ENCODE measurements at places on chromosomes 2 and 18. TPM values are rescaled to one million over a fixed set of nuclear protein-coding genes. Genes with fewer than 3 reads are reported as not detected.

The SLC35F5 gene
- 23.1 TPM for polyA plus RNA-seq

The GPR39 gene
- not detected for polyA plus RNA-seq

The SLC23A3 gene
- polyA plus RNA-seq: 0.25 TPM

The HES6 gene
- 35.7 TPM for polyA plus RNA-seq

The EMILIN1 gene
- 7.3 TPM for polyA plus RNA-seq

The NIF3L1 gene
- polyA plus RNA-seq: 21.2 TPM

The CIDEA gene
- 2.7 TPM for polyA plus RNA-seq

The DSG2 gene
- polyA plus RNA-seq: 0.93 TPM

The UGT1A7 gene
- not detected for polyA plus RNA-seq

The TXNDC2 gene
- not detected for polyA plus RNA-seq

DNA sequence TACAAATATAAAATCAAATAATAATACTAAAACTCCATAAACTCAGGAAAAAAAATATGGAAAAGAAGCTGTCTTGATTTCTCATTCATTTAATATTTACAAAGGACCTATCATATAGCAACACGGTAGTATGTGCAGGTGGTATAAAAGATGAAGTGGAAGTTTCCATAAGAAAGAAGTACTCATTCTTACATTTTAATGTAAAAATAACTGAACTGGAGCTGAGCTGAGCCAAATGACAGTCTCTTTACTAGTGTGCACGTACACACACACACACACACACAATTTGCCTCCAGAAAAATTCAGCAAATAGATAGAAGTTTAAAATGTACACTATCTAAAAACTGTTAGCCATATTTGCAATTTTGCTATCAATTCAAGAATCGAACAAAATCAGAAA lies 54.1 kb downstream of the ASXL2 start:
- no peak for DNase-seq

GRCh38 chr2:18959952-18960717 lies 370.8 kb upstream of the NT5C1B start:
- no peak for DNase-seq

- no peak for DNase-seq
Measured at GRCh38 chr2:18799397-18799796, 210.0 kb upstream of the NT5C1B start.

DNA sequence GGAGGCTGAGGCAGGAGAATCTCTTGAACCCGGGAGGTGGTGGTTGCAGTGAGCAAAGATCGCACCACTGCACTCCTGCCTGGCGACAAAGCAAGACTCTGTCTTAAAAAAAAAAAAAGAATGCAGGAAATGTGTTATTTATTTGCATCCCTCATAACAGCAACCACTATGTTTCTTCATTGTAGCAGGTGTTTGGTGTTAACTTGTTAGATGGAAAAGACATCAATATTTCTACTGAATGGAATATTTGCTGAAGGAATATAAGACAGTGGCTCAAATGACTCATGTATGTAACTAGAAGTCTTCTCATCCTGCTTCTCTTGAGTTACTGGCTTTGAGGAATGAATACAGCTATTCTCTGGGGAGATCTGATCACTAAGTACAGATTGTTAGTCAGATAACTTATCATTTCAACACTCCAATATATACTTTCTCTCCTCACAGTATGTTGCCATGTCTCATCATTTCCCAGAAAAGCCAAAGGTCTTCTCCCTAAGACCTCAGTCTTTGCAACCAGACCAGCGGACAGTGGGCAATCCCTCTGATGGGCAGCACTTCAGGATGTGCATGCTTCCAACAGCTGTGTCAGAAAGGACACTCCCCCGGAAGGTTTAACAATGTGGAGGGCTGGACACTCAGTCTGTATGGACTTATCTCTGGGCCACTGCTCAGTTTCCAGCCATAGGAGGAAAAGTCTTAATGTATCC lies 104.4 kb upstream of the STK17B start:
- DNase-seq: no peak

DNA sequence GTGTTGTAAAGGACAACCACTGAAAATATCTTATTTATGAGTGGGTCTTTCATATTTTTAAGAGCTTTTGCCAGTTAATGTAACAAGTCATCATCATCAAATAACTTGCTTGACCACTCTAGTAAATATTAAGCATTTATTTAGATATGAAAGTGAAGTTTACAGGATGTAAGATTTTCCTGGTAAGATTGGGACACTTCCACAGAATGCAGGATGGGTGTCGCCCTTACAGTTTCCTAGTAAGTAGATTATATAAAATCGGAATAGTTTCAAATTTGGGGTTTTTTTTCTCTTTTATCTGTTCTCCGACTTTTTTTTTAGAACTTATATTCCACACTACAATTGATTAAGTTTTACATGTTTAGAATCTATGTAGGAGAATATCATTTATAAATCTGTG lies 14.8 kb upstream of the SLC40A1 start:
- DNase-seq: no peak

DNA sequence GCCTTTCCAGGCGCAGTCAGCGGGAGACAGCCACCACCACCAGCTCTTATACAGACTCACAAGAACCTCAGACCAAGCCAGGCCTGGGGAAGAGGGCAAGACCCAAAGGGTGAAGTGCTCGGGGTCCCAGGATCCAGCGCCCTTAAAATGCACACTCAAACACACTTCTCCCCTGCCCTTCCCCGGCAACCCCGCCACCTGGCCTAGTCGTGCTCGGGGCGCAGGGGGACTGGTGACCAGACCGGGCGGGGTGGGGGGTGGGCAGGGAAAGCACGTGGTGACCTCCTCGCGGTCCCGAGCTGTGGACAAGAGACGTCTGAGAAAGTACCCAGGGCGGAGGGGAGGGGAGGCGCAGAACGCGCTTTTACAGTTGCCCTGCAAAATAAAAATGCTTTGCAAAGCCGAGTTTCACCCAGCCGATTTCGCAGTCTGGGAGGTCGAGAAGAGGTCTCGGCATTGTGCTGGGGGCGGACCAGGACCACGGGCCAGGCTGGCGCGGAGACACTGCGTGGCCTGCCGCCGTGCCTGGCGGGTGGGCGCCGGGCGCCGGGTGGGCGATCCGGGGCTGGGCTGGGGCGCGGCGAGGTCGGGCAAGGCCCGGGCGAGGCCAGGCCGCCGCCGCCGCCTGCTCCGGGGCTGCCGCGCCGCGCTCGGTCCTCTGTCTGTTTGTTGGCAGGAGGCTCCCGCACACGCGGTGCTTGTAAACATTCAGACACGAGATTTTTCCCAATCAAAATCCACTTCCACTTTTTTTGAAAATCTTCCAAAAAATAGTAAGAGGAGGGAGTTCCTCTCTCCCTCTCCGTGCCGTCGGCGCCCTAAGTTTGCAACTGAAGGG lies 2.0 kb downstream of the BCL11A start:
- DNase-seq: no peak

- no peak for DNase-seq
Measured at GRCh38 chr2:29481313-29481712, 366.1 kb downstream of the CLIP4 start.

GRCh38 chr2:238290091-238290509 lies 1.7 kb upstream of the PER2 start:
- DNase-seq: no peak

DNA sequence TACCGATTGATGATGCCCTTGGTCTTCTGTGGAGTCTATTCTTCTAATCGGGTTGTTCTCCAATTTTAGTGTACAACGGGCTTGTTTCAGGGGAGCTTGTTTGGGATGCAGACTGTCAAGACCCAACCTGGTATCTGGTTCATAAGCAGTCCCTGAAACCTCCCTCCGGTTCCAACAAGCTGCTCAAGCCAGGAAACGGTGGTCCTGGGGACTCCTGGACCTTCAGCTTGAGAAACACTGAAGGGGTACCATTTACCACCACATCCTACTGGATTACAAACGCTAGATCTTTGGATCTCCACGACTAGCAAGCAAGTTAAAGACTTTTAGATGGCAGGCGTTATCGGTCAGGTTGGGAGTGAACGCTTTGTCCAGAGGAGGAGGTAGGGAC lies 2.0 kb downstream of the BCL2 start:
- no peak for DNase-seq

DNA sequence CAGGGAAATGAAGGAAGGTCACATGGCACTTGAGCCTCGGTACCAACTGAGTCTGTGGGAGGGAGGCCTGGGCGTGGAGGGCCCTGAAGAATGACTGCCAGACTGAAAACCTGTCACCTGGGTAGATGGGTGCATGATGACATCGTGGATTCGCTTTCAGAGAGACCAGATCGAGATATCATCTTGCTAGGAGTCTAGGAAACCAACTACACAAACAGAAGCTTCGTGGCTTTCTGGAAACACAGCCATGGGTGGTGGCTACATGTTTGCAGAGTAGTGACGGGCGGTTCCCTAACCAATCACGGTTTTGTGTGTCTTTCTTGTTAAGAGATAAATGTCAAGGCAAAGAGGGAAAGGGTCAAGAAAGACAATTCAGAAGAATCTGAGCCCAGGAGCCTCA lies 155.0 kb downstream of the EIPR1 start:
- DNase-seq: no peak

DNA sequence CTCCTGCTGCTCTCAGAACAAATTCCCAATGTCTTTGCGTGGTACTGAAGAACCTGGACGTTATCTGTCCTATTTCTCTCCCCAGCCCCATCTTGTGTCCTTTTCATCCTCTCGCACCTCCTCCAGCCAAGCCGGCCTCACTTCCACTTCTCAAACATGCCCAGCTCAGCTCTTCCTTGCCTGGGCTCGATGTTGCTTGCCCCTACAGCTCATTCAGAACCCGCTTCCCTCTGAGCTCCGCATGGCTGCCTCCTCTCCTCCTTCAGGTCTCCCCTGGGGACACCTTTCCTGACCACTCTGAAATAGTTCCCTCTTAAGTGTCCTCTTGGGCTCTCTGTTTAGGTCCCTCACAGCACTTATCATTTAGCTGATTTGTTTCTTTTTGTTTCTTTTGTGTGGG lies 6.7 kb upstream of the SMARCAL1 start:
- no peak for DNase-seq

- no peak for DNase-seq
Measured at GRCh38 chr2:205726506-205726905, 44.2 kb downstream of the NRP2 start.

GRCh38 chr18:12656605-12656937 lies 1.3 kb downstream of the SPIRE1 start:
- DNase-seq: no peak

DNA sequence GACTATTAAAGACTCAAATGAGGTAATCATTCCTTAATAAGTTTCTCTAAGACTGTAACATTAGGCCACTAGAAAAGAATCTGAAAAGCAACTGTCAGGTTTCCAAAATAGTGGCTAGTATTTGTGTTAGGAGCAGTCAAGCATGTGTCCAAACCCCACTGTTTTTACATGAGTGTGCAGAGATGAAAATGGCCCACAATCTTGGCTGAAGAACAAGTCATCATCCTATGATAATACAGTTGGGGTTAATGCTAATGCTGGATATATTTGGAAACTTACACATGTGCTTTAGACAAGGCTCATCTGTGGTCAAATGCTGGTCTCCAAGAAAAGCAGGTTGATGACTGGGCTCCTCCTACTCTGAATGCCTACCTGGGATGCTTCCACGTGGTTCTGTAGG lies 73.6 kb downstream of the MAIP1 start:
- DNase-seq: no peak

DNA sequence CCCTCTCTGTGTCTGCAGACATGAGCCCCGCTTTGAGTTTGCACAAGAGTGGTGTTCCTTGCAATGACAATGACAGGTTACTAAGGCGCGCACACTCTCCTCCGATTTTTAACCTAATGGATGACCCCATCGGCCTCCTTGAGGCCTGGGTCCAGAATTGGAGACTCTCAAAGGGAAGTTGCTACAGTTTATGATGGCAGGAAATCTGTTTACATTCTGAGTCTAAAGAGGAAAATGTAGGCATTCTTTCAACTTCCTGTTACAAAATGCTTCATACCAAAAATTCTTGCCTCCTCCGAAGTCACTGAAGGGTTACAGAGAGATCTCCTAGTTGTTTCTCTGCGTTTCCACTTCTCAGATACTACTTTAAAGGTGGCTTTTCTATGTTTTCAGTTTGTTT lies 225.3 kb upstream of the AGAP1 start:
- DNase-seq: no peak

DNA sequence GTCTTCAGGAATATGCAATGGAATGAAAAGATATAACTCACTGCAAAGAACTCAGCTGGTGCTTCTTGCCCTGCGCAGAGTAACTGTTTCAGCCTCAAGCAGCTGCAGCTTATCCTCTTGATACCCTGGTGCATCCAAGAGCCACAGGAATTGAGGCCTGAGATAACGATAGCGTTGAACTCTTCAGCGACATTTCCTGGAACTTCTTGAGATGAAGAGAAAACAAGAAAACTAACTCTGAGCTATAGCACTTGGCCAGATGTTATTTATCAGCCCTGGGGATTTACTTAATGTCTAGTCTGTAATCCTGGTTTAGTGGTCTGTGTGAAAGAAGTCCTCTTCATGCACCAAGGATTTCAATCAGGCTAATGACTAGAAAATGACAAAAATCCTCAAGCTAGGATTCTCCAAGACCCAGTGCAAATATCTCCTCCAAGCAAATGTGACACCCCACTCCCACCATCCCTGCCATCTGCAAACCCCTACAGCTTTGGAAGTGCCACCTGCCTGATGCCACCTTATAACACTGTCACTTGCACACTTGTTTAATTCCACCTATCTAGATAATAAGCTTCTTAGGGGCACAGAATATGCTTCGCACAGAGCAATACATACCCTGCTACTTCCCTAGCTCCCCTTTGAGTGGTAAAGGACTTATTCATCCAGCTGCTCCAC lies 40.6 kb downstream of the EHD3 start:
- no peak for DNase-seq

DNA sequence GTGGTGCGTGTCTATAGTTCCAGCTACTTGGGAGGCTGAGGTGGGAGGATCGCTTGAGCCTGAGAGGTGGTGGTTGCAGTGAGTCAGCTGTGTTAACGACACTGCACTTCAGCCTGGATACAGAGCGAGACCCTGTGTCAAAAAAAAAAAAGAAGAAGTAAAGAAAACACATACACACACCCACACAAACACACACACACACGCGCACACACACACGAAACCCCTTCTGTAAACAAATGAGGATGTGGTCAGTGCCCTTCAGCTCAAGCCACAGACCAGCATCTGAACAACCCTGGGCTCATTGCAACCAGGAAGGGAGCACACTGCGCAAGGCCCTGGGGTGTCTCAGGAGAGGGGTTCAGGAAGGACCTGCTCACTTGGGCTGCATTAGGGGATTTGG lies 47.9 kb upstream of the KCNF1 start:
- no peak for DNase-seq

- DNase-seq: no peak
Measured at GRCh38 chr18:42039396-42039795, 84.4 kb downstream of the PIK3C3 start.

DNA sequence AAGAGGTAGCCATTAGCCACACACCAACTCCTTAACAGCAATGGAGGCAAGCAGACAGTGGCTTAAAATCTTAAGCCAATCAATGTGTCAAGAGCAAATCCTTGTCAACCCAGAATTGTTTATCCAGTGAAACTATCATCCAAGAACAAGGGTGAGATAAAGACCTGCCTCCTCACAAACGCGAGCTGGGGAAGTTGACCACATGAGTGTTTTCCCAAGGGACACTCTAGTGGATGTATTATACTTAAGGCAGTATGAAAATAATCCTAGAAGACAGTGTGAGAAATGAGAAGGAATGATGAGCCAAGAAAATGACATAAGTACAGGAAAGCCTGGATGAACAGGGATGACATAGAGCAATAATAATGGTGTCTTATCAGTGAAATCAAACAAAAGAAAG lies 209.6 kb downstream of the TWIST2 start:
- no peak for DNase-seq

Measured in psoas muscle (tissue), 8 donors.